ENCODE measurements at places on chromosomes 12 and 14. TPM values are rescaled to one million over a fixed set of nuclear protein-coding genes. Genes with fewer than 3 reads are reported as not detected.

Gene CISTR
- total RNA-seq = not detected

Gene ASIC1
- total RNA-seq = 37.6 TPM

Gene AQP6
- 0.31 TPM for total RNA-seq

Gene ZNF891
- 30.4 TPM for total RNA-seq

Gene RTL1
- total RNA-seq = not detected

Gene CDH24
- 22.5 TPM for total RNA-seq

Gene FOXN4
- 0.94 TPM for total RNA-seq

Gene ANKRD33
- not detected for total RNA-seq

Gene DBX2
- 1.6 TPM for total RNA-seq

Gene WNT1
- not detected for total RNA-seq

Gene TMEM52B
- total RNA-seq = 0.63 TPM

Gene NFATC4
- total RNA-seq = 4.4 TPM

Gene PLEKHD1
- total RNA-seq = 0.31 TPM

Gene LTBP2
- total RNA-seq = 0.94 TPM

Gene ATP5F1B
- total RNA-seq = 335 TPM

Gene GPR65
- not detected for total RNA-seq

Gene CFAP54
- total RNA-seq = 13.8 TPM

Gene GNG2
- total RNA-seq = 342 TPM

Gene SDS
- not detected for total RNA-seq

Gene SLC25A47
- not detected for total RNA-seq

Gene BICD1
- 146 TPM for total RNA-seq

Gene WDHD1
- 11.9 TPM for total RNA-seq

Gene DGKA
- 13.5 TPM for total RNA-seq

Gene LAG3
- total RNA-seq = not detected

Gene DRAM1
- 0.94 TPM for total RNA-seq

Gene SH2B3
- total RNA-seq = 5.0 TPM

Gene CELA1
- total RNA-seq = not detected

Gene PLEKHG3
- 9.7 TPM for total RNA-seq

Gene WNT5B
- 29.1 TPM for total RNA-seq

Gene NOXRED1
- total RNA-seq = 0.94 TPM

Gene KRT6C
- not detected for total RNA-seq

Gene POLE
- total RNA-seq = 95.2 TPM

Gene TC2N
- total RNA-seq = 5.6 TPM

Gene TRIAP1
- 9.7 TPM for total RNA-seq

Gene CCDC88C
- 45.7 TPM for total RNA-seq

Gene LRP1
- total RNA-seq = 135 TPM

Gene NRDE2
- 35.4 TPM for total RNA-seq

Gene KRT74
- not detected for total RNA-seq

Gene REM2
- total RNA-seq = 1.9 TPM

Gene SPTB
- 23.5 TPM for total RNA-seq

Gene MGAT4C
- total RNA-seq = 77.3 TPM

Gene GPX2
- total RNA-seq = not detected

Gene SLC6A15
- 76.1 TPM for total RNA-seq

Gene CLEC1A
- 0.63 TPM for total RNA-seq

Gene OVCH1
- 2.5 TPM for total RNA-seq

Gene DYNLL1
- total RNA-seq = 231 TPM

Gene EFS
- 24.1 TPM for total RNA-seq

Gene MYF5
- not detected for total RNA-seq

Gene SERPINA6
- not detected for total RNA-seq

Gene RDH16
- 3.1 TPM for total RNA-seq

Gene TPH2
- total RNA-seq = not detected

Gene CLEC9A
- total RNA-seq = not detected

Gene TAS2R9
- total RNA-seq = 2.8 TPM

Gene SMOC1
- total RNA-seq = 27.2 TPM

Gene KRT83
- not detected for total RNA-seq

Gene SLC24A4
- 0.63 TPM for total RNA-seq

Measured in parietal lobe (tissue), 2 donors.